ENCODE measurements at places on chromosomes 4 and X.
A peak's percentile ranks its signal among the peaks of the same experiment; 100 is the strongest.

GRCh38 chr4:106414366-106414765 lies 45.8 kb upstream of the GIMD1 start:
- no peak for DNase-seq

GRCh38 chr4:180041576-180041975 lies 2201.6 kb upstream of the TENM3 start:
- DNase-seq = no peak

DNA sequence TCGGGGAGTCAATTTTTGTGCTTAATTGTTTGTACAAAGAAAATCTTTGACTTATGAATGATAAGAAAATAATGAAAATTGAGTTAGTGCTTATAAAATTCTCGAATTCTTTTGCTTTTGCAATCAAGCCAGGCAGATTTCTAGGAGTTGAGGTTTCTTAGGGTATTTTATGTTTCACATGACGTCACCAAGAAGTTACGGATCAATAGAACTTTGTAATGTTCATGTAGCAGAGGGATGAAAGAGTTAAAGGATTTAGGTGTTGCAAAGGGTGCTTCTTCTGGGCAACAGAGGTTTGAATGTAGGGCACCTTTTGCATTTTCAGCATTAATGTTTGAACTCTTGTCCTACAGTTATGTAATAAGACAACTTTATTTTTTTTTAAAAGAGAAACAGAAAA lies 19.4 kb downstream of the GBA3 start:
- DNase-seq = no peak

DNA sequence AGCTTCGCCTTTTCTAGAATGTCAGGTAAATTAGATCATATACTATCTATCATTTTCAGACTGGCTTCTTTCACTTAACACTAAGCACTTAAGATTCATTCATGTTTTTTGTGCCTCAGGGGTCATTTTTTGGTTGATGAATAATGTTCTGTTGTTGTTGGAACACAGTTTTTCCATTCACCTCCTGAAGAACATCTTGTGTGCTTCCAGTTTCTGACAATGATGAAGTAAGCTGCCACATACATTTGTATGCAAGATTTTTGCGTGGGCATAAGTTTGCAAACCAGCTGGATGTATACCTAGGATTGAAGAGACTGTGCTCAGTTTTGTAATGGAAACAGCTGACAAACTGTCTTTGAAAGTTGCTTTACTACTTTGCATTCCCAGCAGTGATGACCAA lies 37.6 kb downstream of the MAGEA9 start:
- no peak for DNase-seq

- no peak for DNase-seq
Measured at GRCh38 chrX:97074400-97074799, 190.7 kb downstream of the RPA4 start.

GRCh38 chr4:185472103-185472542 lies 590 bp upstream of the CCDC110 start:
- DNase-seq = no peak

GRCh38 chrX:5595570-5595969 lies 633.1 kb downstream of the NLGN4X start:
- no peak for DNase-seq

- peak; percentile 17 for DNase-seq
Measured at GRCh38 chr4:111360906-111361305, 738.0 kb upstream of the PITX2 start.

Data from activated CD4-positive, alpha-beta T cell treated with anti-CD3 and anti-CD28 coated beads, Interleukin-2, Interleukin-4, amounts not matched to agents 100 ng/mL and 50 ng/mL, durations not matched to agents 16 hours and 8 hours (primary cell).